Stimulated activated CD4-positive, alpha-beta T cell treated with anti-CD3 and anti-CD28 coated beads, Interleukin-15, amount 100 ng/mL, for 24 hours (primary cell): ENCODE measurements at places on chromosomes 13 and 19.
A peak's percentile ranks its signal among the peaks of the same experiment; 100 is the strongest.

DNA sequence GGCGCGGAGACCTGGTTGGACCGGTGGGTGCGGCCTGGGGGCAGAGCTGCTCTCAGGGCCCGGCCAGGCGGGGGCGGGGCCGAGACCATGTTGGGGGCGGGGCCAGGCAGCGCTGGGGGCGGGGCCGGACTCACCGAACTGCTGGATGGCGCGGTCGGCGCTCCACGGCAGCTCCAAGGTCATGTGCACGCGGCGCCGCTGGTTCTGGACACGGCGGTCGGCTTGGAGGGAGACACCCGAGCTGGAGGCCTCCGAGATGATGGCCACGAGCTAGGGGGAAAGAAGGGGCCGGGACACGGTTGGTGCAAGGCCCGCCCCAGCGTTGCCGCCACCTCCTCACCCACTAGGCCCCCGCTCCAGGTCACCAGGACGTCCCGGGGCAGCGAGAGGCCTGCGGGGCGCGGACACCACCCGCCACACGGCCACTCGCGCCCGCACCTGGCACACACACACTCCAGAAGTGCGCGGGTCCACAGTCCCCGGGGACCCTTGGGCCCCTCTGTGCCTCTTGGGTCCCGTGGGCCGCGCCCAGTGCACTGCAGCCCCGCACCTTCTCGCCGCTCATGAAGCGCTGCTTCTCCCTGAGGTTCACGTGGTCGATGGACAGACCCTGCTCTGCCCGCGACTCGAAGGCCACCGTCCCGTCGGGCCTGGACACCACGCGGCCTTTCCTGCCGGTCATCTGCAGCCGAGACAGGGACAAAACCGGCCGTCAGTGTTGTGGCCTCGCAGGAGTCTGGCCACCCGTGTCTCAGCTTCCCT, 8.7 kb downstream of the GPX4 start:
- DNase-seq, result no peak

DNA sequence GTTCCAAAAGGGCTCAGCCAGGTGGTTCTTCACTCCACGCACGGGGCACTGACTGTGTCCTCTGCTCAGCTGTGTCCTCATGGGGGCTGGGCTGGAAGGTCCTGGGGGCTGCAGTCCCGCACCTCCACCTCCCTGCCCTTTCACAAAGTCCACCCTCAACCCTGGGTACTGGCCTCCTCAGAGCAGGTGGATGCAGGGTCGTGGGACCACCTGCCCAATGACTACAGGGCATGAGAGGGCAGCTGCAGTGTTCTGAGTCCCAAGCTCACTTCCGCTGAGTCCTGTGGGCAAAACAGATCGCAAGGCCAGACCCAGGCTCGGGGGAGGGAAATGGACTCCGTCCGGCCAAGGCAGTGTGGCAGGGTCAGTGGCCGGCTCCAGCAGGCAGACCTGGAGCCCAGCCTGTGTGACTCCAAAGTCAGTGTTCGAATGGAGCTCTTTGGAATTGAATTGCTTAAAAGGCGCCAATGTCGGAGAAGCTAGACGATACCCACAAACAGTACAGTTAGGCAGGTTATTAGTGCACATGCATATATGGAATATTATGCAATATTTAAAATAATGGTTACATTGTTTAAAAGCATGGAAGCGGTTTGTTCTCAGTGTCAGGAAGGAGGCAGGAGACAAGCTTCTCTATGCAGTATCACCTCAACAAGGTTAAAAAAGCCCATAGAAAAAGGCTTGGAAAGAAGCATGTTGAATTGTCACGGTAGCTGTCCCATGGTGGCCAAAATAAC, 54.8 kb downstream of the MCF2L start:
- DNase-seq, result no peak

DNA sequence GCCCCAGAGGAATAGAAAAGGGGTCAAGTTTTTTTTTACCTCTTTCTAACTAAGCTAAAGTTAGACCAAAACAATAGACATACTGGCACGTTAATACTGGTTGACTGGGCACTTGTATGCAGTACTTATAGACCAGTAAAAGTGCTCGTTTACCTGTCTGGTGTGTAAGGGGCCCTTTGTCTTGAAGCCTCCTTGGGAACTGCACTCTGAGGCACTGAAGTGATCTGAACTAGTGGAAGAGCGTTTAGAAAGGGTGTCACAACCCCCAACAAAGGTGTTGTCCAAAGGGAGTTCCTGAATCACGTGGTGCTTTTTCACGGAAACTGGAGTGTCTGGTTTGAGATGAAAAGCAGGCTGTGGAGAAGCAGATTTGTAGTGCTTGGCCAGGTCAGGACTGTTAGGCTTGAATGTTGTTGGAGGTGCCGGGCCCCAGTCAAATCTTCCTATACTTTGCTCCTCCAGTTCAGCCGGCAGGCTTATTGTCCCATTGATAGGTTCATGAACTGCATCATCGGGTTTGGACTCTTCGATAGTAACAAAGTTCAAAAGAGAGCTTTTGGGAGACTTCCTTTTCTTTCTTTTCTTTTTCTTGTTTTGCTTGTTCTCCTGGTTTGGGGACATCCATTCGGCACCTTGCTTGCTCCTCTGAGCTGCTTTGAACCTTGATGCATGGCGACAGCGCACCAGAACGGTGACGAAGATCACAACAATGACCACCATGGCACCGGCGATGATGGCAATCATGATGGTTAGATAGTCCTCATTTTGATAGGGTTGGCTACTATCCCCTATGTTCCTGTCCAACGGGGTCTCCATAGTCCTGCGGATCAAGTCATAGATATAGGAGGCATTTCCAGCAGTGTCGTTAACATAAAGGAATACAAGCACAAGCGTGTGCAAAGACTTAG, 4.6 kb downstream of the PCDH9 start:
- DNase-seq, result no peak

DNA sequence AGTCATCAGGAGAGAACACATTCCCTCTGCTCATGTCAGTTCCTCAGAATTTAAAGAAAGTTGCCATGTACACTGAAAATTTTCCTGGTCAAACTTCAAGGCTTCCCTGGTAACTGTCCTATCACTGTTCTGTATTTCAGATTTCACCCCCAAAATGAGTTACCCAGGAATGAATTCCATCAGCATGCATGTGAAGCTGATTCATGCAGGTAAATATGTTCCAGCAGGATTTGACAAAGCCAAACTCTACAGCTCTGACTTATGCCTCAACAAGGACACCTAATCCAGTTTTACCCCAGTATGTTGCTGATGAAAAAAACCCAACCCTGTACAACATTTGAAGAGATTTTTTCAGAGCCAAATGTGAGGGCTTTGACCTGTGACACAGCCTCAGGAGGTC, 21.5 kb downstream of the LIG4 start:
- DNase-seq, result no peak

DNA sequence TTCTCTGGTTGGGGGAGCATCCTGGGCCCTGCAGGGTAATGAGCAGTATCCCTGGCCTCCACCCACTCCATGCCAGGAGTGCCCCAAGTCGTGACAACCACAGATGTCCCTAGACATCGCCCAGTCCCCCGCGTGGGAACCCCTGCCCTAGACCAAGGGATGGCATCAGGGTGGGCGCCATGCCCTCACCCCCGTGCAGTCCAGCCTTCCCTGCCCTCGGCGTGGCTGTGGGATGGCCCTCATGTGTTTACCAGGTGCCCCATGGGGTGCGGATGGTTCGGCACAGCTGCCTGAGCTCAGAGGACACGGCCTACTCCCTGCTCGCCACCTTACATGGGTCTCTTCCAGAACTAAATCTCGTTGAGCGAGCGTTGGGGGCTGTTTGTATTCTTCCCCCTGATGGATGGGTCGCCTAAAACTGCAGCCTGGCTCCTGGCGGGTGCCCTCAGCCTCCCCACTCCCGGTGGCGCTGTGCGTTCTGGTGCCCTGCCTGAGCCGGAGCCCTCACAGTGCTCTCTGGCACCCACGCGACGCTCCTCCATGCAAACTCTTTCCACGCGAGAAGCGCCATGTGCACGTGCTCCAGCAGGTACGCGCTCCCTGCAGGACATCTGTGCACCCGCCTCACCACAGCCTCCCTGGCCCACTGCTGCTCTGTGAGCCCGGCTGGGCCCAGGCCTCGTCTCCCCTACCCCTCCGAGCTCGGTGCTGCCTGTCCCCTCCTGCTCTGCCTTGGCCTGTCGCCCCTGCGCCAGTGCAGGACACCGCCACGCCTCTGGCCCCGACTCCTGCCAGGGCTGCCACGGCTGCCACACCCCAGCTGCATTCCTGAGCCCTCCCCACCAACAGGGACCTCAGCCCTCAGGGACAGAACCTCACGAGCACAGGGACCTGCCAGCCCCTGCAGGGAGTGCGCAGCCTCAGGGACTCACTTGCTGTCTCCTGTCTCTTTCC, 145.0 kb downstream of the KDM4B start:
- no peak for DNase-seq

- DNase-seq, result no peak
These were observed 256.0 kb downstream of the PCDH9 start for GRCh38 chr13:66974174-66974573.

GRCh38 chr13:95502216-95502615, 50.3 kb upstream of the CLDN10 start:
- DNase-seq, result no peak

- no peak for DNase-seq
These were observed 69.2 kb downstream of the TEX26 start for GRCh38 chr13:31001647-31002046.

DNA sequence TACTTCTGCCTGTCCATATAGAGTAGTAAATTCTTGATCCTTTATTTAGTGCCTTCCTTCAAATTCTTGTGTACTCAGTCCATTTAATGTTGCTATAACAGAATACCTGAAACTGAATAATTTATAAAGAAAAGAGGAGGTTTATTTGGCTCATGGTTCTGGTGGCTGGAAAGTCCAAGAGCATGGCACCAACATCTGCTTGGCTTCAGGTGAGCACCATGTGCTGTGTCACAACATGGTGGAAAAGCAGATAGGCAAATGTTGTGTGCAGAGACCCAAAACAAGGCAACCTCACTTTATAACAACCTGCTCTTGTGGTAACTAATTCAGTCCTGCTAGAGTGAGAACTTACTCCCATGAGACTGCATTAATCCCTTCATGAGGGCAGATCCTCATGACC, 195.3 kb downstream of the LMO7 start:
- no peak for DNase-seq

- no peak for DNase-seq
These were observed 45.4 kb downstream of the ZIC5 start for GRCh38 chr13:99926014-99926731.

- DNase-seq, result no peak
These were observed 1471.7 kb upstream of the PRR20A start for GRCh38 chr13:55669051-55669450.

GRCh38 chr19:9881720-9882119, 46.6 kb downstream of the PIN1 start:
- no peak for DNase-seq

- no peak for DNase-seq
These were observed 15.5 kb downstream of the SMARCA4 start for GRCh38 chr19:10976131-10976892.

- DNase-seq, result peak; percentile 18
These were observed 13.5 kb downstream of the NOTCH3 start for GRCh38 chr19:15187026-15188007.

- DNase-seq, result no peak
These were observed 150.9 kb downstream of the LACC1 start for GRCh38 chr13:44030615-44031014.

DNA sequence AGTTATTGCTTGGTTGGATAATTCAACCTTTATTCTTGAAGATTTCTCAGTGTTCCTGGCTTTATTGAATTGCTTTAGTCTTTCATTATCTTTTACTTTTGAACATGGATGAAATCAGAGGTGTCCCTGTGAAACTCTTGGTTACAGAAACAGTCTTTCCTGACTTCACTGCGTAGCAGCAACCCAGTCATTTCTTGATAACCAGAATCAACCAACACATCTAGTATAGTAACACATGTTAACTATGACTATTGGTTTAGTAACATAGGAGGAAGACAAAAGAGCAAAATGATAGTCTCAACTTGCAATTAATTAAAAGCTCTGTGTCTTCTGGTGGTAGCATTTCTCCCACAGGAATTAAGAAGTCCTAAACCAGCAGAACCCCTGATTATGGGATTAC, 393.6 kb downstream of the GPC5 start:
- DNase-seq, result no peak

DNA sequence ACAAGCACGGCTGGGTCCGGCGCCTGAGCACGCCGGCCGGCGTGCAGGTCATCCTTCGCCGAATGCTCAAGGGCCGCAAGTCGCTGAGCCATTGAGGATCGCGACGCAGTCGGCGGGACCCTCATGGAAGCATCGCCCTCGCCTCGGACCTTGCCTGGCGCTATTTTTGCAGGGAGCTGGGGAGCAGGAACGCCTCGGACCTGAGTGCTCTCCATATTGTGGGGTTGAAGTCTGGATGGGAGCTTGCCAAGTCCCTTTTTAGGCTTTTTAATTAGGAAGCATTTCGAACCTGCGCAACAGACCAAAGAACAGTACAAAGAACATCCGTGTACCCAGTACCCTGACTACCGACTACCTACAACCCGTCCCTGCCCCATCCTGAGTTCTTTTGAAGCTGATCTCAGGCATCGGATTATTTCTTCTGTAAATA, 628 bp downstream of the MRPL34 start:
- DNase-seq, result no peak

- no peak for DNase-seq
These were observed 5.8 kb upstream of the ERCC2 start for GRCh38 chr19:45376045-45376724.

DNA sequence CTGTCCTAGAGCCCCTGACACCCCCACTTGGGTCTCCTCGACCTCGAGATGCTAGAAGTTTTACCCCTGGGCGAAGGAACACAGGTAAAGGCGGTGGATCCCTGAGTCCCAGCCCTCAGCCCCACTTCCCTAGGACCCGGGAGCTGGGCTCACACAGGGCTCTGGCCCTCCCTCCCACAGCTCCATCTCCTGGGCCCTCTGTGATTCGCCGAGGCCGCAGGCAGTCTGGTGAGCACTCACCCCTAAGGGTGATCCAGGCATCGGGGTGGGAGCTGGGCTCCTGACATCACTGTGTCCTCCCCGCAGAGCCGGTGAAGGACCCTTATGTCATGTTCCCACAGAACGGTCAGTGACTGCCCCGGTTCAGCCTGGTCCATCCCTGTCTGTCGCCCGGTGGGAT, 8.3 kb downstream of the PLEKHG2 start:
- no peak for DNase-seq

- no peak for DNase-seq
These were observed 39.3 kb downstream of the RASA3 start for GRCh38 chr13:114093118-114093517.

- no peak for DNase-seq
These were observed 17.9 kb downstream of the SLC25A42 start for GRCh38 chr19:19081642-19082151.

DNA sequence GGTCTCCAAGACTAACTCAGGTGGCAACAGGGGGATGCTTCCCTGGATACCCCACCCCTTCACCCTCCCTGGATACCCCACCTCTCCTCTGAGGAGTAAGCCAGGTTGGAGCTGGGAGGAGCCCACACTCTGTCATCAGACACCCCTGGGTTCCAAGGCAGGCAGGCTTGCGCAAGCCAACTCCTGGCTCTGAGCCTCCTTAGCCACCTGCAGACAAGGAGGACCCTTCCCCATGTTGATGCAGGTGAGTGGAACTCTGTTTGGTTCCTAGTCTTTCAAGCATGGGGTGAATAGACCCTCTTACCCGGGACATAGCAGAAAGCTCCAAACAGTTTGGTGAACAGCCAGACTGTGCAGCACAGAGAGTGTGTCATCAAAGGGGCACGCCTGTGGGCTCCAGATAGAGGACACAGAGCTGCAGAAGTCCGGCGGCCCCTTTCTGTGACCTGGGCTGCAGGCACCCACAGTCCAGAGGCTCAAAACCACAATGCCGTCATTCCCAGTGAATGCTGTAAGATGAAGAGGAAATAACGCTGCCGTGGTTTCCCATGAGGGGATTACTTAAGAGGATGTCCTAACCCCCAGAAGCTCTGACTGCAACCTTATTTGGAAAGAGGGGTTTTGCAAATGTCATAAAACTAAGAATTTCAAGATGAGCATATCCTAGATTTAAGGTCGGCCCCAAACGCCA, 12.1 kb upstream of the HAS1 start:
- no peak for DNase-seq
